Trophoblast cell (in vitro differentiated cells and primary cell): ENCODE measurements at places on chromosomes 12 and 14.
A peak's percentile ranks its signal among the peaks of the same experiment; 100 is the strongest.

DNA sequence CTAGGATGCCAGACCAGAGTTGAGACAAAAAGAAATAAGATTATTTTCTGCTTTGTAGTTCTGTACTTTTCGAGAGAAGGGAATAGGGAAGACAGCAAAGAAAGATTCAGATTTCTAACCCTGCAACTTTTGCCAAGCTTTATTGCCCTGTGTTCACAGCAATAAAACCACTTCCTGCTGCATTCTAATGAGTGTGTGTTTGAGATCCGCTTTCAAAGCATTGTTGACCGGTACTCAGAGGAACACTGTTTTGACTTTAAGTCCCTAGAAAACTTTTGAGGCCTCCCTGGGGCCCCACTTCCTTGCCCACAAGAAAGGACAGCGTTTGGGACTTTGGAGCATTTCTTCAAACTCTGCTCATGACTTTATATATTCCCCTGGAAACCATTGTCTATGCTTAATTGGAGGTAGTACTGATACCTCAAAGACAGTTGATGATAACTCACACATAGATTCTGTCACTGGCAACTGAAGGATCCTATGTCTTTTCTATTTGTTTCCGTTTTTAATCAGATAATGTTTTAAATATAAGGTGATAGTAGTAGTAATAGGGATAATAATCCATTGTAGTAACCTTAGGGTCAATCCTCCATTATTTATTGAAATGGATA is 1.3 kb downstream of the RNASE6 start:
- DNase-seq: no peak

DNA sequence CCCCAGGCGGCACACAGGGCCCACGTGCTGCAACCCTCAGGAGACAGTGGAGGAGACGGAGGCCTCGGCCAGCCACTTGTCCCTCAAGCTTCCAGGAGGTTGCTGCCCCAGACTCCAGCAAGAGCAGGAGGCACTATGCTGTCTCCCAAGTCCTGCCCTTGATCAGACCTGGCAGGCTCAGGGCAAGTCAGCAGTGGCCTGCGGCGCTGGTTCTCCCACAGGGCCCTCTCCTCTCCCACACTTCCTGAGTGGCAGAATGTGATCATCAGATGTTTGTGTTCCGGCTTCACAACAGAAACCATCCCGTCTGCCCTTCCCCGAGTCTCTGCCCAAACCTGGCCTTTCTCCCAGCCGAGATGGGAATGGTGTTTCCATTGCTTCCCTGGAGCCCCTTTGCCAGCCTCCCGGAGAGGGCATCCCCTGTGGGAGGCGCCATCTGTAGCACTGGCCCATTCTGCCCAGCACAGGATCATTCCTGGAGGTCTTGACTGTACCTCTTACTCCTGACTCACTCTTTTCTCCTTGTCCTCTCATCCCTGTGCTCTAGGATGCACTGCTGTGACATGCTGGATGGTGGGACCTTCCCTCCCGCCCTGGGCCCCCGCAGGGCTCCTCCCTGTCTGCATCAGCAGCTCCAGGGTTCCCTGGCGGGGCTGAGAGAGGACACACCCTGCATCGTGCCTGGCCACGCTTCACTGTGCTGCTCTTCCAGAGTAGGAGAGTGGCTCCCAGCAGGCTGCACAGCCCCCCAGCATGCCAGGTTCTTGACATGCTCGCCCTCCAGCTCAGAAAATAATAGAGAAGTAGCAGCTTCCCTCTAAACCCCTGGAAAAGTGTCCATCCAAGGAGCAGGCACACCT is 114.7 kb upstream of the FKBP4 start:
- no peak for DNase-seq

DNA sequence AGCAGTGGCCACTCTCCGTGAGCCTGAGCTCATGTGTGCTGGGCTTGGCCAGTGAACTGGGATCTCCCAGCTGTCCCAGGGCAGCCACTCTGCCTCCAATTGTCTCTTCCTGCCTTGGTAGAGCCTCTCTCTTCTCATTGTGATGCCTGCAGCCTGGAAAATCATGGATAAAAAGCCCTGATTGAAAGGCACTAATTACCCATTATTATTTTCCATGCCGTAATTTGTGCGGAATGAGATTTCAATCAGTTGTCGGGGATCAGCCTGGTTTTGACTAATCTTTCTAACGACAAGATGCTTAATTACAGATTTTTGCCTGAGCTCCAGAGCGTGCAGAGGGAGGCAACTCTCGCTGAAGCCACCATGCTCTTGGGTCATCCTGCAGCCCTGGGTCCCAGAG is 52.7 kb downstream of the ESRRB start:
- no peak for DNase-seq

GRCh38 chr12:123524378-123524777 is 9.1 kb downstream of the RILPL1 start:
- DNase-seq: no peak

- DNase-seq: no peak
Observed at GRCh38 chr12:95248604-95249360, 31.2 kb downstream of the VEZT start.

DNA sequence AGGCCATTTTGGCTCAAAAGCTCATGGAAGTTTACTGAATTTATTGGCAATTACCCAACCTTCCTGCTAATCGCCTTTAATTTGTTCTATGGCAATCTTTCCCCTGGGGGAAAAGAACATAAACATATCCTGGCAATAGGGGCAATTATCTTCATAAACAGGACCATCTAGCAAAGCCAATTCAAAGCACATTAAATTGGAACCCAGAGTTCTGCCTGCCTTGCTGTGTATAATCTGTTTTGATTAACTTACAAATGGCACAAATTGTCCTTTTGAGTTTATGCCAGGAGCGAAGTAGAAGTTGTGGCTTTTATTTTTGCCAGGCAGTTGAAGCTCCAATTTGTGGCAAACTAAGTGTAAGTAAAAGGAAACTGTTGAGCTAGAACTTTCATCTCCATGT is 68.6 kb downstream of the C12orf50 start:
- no peak for DNase-seq

DNA sequence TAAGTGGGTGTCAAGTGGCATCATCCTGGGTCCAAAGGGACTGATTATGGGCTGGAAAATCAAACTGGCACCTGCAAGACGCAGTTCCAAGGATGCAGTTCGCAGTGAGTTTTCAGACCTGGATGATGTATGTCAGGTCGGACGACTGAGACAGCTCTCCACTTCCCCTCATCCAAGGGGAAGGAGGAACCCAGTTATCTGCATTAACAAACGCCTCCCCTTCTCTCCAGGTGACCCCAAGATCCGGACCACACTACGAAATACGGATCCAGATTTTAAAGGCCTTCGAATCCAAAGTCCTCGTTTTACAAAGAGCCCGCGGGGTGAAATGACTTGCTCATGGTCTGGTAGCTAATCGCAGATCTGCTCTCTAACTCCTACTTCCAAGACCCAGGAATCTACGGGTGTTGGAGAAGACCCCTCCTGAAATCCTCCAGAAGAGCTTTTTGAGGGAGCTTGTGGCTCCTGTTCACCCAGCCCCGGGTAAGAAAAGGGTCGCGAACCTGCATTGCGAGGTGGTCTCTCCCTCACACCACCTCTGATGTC is 460 bp upstream of the SYNE2 start:
- DNase-seq: peak; percentile 18

DNA sequence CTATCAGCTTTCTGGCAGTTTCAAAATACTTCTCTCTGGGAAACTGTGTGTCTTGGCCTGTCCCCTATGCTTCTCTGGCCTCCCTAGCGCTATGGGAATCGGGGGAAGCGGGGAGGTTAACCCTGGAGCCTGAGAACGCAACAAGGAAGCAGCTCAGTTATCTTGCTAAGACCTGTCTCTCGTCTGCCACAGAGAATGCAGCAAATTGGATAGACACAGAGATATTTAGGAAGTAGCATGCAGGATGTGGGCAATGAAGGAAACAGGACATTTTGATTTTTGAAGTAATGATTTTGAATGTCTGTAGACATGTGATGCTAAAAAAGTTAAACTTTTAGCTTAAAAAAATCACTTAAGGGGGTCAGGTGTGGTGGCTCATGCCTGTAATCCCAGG is 6.6 kb upstream of the CALCOCO1 start:
- DNase-seq: no peak
